ENCODE measurements at places on chromosomes 13 and 19. TPM values are rescaled to one million over a fixed set of nuclear protein-coding genes. Genes with fewer than 3 reads are reported as not detected.

GRCh38 chr13:45178349-45179162 lies 22.3 kb downstream of the KCTD4 start:
- no peak for DNase-seq

GRCh38 chr19:7632340-7633203 lies 947 bp downstream of the PCP2 start:
- no peak for DNase-seq

DNA sequence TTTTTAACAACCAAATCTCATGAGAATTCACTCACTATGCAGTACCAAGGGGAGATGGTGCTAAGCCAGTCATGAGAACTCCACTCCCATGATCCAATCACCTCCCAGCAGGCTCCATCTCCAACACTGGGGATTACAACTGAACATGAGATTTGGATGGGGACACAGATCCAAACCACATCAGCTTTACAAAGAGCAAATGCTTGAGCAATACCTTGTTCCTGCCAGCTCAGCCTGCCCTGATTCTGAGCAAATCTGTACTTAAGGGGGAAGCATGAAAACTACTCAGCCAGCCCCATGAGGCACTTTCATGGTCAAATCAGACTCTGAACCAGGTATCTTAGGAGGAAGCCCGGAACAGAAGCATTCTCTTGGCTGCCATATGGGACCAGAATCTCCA lies 259.9 kb downstream of the TBC1D4 start:
- no peak for DNase-seq

- DNase-seq: no peak
Measured at GRCh38 chr19:8897106-8897505, 64.9 kb downstream of the MBD3L1 start.

- peak; percentile 86 for DNase-seq
Measured at GRCh38 chr13:29925457-29926097, 75.2 kb upstream of the UBL3 start.

DNA sequence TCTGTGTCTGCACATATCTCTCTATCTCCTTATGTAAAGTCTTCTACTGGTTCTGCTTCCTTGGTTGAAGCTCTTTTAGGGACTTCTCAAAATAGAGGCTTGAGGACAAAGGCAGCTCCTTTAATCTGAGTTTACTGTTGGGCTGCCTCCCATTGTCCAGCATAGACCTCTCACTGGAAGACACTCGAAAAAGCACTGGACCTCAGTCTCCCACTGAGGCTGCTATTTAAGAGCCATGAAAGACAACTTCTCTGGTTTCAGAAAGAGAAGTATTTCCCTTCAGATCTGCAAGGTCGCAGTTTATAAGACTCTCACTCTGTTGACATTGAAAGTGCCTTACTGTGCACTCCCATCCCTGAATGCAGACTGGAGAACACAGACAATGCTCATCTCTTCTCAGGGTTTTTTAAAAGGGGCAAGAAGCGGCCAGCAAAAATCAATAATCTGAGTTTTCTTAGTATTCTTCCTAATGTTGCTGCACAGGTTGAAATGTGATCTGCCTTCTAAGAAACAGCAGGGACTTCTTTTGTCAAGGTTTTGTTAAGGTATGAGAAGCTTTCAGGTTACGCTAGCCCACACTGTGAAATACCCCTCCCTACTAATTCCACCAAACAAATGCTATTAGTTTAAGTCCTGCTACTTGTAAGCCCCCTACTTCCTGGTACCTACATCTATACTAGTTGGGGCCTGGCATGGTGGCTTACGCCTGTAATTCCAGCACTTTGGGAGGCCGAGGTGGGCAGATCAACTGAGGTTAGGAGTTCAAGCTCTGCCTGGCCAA lies 450.0 kb upstream of the SLC10A2 start:
- DNase-seq: no peak

GRCh38 chr19:42278452-42279154 lies 9.6 kb downstream of the CIC start:
- no peak for DNase-seq

- DNase-seq: no peak
Measured at GRCh38 chr19:3983936-3984583, 1.2 kb downstream of the EEF2 start.

Gene FAM124A
- polyA plus RNA-seq: 6.7 TPM

DNA sequence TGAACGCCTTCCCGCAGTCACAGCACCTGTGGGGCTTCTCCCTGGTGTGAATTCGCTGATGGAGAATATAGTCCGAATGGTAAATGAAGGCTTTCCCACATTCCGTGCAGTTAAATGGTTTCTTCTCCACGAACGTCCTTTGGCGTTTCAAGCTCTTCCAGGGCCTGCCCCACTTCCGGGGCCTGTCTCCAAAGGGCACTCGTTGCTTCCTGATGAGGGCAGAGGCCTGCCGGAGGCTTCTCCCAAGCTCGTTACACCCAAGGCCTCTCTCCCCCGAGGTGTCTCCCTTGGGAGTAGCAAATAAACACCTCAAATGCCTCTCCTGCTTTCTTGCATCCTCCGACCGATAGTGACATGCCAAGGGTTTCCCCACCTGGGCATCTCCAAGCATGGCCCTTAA lies 34.3 kb downstream of the ZNF473 start:
- no peak for DNase-seq

Gene PAK4
- polyA plus RNA-seq: 57.9 TPM

Gene GNG8
- 7.0 TPM for polyA plus RNA-seq
